ENCODE measurements at places on chromosomes 7 and 10.

DNA sequence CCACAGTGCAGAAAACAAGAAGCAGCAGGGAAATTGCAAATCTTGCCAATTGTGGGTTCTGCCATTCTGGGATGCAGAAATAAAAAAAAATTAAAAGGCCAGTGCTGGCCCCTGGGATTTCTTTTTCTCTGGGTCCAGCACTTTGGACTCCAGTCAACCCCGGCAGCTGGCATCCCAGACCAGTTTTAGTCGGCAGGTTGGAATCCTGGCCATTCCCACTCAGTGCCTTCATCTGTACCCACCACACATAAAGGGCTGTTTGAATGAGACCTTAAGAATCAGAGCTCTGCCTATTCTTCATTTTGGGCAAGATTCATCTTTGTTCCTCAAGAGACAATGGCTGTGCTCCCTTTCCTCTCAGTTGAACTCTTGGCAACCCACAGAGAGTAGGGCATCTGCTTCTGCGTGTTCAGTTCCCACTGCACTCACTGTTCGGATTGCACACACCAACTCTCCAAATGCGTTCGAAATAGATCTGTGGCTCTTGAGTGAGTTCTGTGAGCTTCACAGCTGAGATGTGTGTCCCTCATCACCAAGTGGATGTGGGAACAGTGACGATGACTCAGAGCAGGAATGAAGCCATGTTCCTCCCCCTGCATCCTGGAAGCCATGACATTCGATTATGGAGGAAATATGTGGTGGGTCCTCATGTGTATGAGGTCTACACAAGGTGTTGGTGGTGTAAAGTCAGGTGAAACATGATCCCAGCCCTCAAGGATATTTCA lies 63.0 kb upstream of the EGFR start:
- no peak for DNase-seq
- no peak overlapping the region for H3K4me3 ChIP-seq
- no peaks in the 10 kb centered on the region for H3K4me1 ChIP-seq
- no peaks in the 10 kb centered on the region for H3K27me3 ChIP-seq
- no peaks in the 10 kb centered on the region for H3K36me3 ChIP-seq

DNA sequence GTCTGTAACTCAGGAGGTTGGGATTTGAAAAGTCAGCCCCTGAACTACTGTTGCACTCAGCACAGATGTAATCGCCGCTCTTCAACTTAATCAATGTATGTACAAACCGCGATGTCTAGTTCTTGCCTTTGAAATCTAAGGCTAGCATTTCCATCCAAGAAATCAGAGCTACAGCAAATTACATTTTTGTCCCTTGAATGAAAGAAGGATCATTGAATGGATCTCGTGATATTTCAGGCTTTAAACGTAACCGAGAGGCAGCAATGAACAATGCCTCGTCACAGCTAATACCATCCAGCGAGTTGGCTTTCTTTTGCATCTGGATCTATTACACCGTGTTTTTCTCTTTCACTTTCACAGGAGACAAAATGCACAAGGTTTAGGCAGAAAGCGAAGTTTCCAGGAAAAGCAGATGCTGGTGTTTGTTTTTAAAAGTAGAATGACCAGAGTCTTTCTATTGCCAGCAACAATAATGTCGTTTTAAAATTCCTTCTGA lies 5.5 kb downstream of the SKIDA1 start:
- peak overlapping the region; percentile 80 for H3K27ac ChIP-seq
- peak overlapping the region; percentile 71 for H3K4me3 ChIP-seq
- H3K36me3 ChIP-seq: no peaks in the 10 kb centered on the region
- H3K27me3 ChIP-seq: no peaks in the 10 kb centered on the region
- DNase-seq: peak; percentile 31

GRCh38 chr7:96686305-96686704 lies 23.3 kb downstream of the SEM1 start:
- DNase-seq: no peak
- no peaks in the 10 kb centered on the region for H3K36me3 ChIP-seq
- no peak overlapping the region for H3K4me3 ChIP-seq
- no peaks in the 10 kb centered on the region for H3K4me1 ChIP-seq
- no peaks in the 10 kb centered on the region for H3K27me3 ChIP-seq
- H3K27ac ChIP-seq: no peak overlapping the region

DNA sequence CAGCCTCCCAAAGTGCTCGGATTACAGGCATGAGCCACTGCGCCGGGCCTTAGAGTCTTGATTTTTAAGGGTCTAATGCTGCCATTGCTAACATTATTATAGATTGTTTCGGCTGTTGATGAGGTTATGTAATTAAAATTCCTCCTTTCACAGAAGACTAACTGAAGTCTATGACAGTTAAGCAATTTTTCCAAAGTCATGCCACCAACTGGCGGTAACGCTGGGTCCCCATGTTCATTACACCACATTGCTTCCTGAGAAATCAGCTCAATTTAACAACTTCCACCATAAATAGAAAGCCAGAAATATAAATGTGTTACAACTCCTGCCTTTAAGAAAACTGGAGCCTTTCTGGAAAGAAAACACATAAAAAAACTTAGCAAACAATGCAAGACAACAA lies 3.5 kb downstream of the ERLIN1 start:
- no peak overlapping the region for H3K27ac ChIP-seq
- peaks cover 2% of the 10 kb centered on the region for H3K36me3 ChIP-seq
- no peaks in the 10 kb centered on the region for H3K27me3 ChIP-seq
- no peaks in the 10 kb centered on the region for H3K4me1 ChIP-seq
- H3K4me3 ChIP-seq: no peak overlapping the region
- DNase-seq: no peak

DNA sequence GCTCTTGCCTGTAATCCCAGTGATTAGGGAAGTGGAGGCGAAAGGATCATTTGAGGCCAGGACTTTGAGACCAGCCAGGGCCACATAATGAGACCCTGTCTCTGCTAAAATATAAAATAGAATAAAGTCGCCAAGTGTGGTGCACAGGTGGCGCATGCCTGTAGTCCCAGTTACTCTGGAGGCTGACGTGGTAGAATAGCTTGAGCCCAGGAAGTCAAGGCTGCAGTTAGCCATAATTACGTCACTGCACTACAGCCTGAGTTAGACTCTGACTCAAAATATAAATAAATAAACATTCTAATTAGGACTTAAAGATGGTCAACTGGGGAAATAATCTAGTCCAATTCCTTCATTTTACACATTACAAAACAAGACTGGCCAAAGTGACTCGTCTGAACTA lies 768 bp downstream of the CHCHD2 start:
- peak overlapping the region; percentile 95 for H3K27ac ChIP-seq
- H3K36me3 ChIP-seq: peaks cover 35% of the 10 kb centered on the region
- peak overlapping the region; percentile 100 for H3K4me3 ChIP-seq
- H3K4me1 ChIP-seq: peaks cover 6% of the 10 kb centered on the region
- no peaks in the 10 kb centered on the region for H3K27me3 ChIP-seq

DNA sequence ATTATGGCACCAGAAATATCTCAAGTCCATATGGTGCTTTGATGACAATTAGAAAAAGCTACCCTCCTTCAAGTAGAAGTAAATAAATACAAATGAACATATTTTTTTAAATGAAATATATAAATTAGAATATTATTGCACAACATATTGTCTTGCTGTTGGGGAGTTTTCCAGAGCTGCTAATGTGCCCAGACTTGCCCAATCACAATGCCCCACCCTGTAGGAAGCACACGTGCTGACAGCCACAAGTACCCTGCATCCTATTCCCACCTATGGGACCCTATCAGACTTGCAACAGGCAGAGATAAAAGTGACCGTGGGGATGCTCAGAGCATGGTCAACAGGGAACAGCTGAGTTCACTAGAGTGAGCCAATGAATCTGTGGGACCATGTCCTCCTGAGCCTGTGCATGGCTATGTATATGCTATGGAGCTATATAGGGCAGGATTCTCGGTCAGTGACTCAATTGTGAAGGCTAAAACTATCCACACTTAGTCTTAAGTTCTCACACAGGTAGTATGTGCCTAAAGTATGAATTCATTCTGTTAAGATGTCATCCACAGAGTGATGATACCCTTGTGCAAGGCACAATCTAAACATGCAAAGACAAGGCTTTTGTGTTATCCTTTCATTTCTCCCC lies 336.0 kb downstream of the HGF start:
- no peaks in the 10 kb centered on the region for H3K4me1 ChIP-seq
- H3K27ac ChIP-seq: no peak overlapping the region
- H3K4me3 ChIP-seq: no peak overlapping the region
- H3K27me3 ChIP-seq: no peaks in the 10 kb centered on the region

DNA sequence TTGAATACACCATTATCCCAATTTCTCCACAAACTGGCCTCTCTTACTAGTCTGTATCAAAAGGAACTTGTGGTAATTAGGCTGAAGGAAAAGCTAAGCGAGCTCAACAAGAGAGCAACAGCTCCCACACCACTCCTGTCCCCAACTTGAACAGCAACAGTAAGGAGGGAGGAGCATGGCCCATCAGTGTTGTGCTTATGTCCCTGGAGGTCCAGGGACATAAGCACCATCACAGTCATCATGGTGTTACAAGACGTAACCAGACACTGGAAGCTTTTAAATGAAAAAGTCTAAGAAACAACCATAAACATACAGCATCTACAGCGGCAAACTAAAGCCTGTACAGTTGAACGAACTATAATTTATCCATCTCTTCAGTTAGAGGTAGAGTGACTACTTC lies 989 bp downstream of the ERLIN1 start:
- DNase-seq: no peak
- peaks cover 3% of the 10 kb centered on the region for H3K36me3 ChIP-seq
- H3K4me1 ChIP-seq: peaks cover 19% of the 10 kb centered on the region
- peak overlapping the region; percentile 86 for H3K4me3 ChIP-seq

DNA sequence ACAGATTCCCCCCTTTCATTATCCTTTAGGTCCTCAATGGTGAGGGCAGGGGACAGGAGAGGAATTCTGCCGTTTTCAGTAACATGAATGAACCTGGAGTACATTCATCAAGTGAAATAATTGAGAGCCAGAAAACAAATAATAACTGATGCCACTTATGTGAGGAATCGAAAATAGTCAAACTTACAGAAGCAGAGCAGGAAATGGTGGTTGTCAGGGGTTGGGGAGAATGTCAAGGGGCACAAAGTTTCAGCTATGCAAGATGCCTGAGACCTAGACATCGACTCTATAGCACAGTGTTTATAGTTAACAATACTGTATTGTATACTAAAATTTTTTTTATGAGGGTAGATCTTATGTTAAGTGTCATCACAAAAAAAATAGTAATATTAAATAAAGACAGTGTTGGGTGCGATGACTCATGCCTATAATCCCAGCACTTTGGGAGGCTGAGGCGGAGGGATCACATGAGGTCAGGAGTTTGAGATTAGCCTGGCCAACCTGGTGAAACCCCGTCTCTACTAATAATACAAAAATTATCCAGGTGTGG lies 1219.8 kb downstream of the GATA3 start:
- no peak for DNase-seq
- no peak overlapping the region for H3K4me3 ChIP-seq
- H3K27ac ChIP-seq: no peak overlapping the region
- H3K4me1 ChIP-seq: no peaks in the 10 kb centered on the region
- no peaks in the 10 kb centered on the region for H3K27me3 ChIP-seq

GRCh38 chr7:71645836-71646235 lies 513.9 kb downstream of the GALNT17 start:
- no peak overlapping the region for H3K27ac ChIP-seq
- H3K4me3 ChIP-seq: no peak overlapping the region
- H3K4me1 ChIP-seq: no peaks in the 10 kb centered on the region
- DNase-seq: no peak
- no peaks in the 10 kb centered on the region for H3K36me3 ChIP-seq
- H3K27me3 ChIP-seq: no peaks in the 10 kb centered on the region

DNA sequence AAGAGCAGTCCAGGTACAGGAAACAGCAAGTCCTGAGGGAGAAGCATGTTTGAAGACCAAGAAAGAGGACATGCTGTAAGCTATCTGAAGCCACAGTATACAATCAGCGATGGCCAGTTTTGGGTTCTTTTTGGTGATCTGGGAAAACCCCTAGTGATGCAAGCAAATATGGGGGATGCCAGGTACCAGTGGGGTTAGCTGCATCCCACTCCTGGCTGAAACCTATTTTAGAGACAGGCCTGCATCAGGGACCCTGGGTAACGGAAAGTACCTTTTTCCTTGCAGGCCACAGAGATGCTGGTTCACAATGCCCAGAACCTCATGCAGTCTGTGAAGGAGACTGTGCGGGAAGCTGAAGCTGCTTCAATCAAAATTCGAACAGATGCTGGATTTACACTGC lies 32.9 kb downstream of the AP3M1 start:
- no peak for DNase-seq
- H3K36me3 ChIP-seq: peaks cover 46% of the 10 kb centered on the region
- H3K27ac ChIP-seq: no peak overlapping the region
- no peaks in the 10 kb centered on the region for H3K4me1 ChIP-seq
- no peaks in the 10 kb centered on the region for H3K27me3 ChIP-seq

GRCh38 chr10:78937800-78938694 lies 130.7 kb upstream of the ZMIZ1 start:
- no peaks in the 10 kb centered on the region for H3K4me1 ChIP-seq
- DNase-seq: no peak
- no peak overlapping the region for H3K4me3 ChIP-seq

DNA sequence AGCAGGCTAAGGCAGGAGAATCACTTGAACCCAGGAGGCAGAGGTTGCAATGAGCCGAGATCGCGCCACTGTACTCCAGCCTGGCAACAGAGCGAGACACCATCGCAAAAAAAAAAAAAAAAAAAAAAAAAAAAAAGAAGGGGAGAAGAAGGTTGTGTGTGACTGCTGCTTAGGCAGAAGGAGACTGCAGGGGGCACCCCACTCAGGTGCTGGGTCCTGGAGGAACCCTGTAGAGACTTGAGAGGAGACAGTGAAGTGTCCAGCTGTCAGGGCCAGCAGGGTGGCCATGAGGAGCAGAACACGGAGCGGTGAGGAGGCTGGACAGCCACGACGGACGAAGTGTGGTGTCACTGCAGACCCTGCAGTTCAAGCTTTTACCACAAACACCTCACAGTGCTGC lies 99.0 kb upstream of the NMT2 start:
- no peak overlapping the region for H3K27ac ChIP-seq
- no peaks in the 10 kb centered on the region for H3K27me3 ChIP-seq
- no peaks in the 10 kb centered on the region for H3K36me3 ChIP-seq
- no peak overlapping the region for H3K4me3 ChIP-seq

DNA sequence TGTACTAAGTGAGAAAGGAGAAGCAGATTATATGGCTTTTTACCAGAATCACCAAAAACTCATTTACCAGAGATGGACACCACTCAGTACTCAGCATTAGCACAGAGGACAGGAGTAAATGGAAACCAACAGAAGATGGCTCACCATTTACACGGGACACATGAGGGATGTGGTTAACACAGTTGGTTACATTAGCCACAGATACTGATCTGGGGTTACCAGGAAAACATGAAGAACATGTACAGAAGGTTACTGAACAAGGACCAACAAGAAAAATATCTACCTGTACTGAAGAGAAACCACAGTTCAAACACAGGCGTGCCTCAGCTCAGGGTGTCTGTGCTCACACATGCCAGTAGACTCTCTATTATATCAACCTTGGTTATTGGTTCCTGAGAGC lies 1285.8 kb upstream of the SORCS1 start:
- no peak overlapping the region for H3K4me3 ChIP-seq
- H3K36me3 ChIP-seq: no peaks in the 10 kb centered on the region
- no peaks in the 10 kb centered on the region for H3K4me1 ChIP-seq
- H3K27me3 ChIP-seq: no peaks in the 10 kb centered on the region
- no peak overlapping the region for H3K27ac ChIP-seq
- no peak for DNase-seq

Data from kidney (tissue), 22 donors.